ENCODE measurements at places on chromosomes 1 and 21.

- no peak for DNase-seq
Measured at GRCh38 chr1:242692988-242693387, 168.5 kb upstream of the PLD5 start.

DNA sequence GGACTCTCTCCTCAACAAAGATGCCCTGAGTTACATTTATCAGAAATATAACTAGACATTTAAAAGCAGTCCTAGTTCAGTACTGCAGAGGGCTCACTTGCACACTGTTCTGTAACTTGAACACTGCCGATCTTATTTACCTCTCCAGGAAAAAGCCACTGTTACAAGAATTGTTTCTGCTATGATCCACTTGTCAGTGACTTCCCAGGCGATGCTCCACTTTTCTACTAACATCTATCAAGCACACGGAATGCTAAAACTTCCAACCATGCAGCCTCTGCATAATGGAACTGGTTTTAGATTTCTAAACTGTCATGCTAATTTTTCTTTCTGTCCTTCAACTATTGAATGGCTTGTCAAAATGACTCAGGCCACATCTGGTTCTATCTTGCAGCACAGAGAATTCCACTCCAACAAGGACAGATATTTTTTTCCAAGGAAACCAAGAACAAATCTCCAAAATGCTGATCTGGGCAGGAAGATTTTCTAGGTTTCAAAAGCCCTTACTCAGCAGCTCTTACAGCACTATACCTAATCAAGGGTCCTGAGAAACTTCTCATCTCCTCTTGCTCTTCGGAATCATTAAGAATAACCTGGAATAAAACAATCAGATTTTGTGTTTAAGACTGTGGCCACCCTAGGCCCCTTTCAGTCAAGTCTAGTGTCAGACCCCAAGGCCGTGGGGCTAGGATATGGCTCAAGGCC is 9.9 kb downstream of the SEC16B start:
- DNase-seq, result no peak

- DNase-seq, result no peak
Measured at GRCh38 chr1:237282208-237282783, 240.3 kb downstream of the RYR2 start.

GRCh38 chr1:68157416-68157815 is 74.9 kb downstream of the WLS start:
- DNase-seq, result no peak

DNA sequence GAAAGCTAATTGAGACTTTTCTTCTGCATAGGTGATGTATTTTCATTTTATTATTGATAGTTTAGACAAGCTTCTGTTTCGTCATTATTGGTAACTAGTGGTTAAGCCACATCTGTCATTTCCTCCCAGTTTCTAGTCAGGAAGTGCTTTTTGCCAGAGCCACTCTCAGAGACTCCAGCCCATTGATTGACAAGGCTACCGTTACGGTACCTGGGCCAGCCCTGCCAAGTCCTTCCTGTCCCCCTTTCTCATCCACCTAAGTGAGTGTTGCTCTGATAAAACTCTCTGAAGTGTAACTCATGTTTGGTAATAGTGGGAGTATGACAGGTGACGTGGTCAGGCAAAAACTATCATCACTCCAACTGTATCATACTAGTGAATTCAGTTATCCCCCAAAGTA is 29.6 kb upstream of the AGL start:
- DNase-seq, result no peak

GRCh38 chr1:160143695-160144094 is 7.7 kb upstream of the ATP1A4 start:
- DNase-seq, result no peak

GRCh38 chr1:152167835-152168534 is 9.0 kb upstream of the RPTN start:
- DNase-seq, result no peak

GRCh38 chr1:228180271-228180958 is 14.8 kb downstream of the IBA57 start:
- DNase-seq, result no peak

DNA sequence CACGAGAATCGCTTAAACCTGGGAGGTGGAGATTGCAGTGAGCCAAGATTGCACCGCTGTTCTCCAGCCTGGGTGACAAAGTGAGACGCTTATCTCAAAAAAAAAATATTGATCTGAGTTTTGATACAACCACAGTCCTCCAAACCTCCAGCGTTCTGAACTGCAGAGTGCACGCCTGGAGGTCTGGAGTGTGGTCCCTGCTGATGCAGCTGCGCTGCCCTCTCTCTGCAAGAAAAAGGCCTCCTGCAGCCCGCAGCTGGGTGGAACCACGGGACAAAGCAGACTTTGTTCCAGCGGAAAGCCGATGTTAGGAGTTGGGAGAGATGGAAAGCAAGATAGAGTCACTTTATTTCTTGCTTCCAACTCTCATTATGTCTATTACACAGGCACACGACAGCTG is 144.9 kb upstream of the SOD1 start:
- no peak for DNase-seq

DNA sequence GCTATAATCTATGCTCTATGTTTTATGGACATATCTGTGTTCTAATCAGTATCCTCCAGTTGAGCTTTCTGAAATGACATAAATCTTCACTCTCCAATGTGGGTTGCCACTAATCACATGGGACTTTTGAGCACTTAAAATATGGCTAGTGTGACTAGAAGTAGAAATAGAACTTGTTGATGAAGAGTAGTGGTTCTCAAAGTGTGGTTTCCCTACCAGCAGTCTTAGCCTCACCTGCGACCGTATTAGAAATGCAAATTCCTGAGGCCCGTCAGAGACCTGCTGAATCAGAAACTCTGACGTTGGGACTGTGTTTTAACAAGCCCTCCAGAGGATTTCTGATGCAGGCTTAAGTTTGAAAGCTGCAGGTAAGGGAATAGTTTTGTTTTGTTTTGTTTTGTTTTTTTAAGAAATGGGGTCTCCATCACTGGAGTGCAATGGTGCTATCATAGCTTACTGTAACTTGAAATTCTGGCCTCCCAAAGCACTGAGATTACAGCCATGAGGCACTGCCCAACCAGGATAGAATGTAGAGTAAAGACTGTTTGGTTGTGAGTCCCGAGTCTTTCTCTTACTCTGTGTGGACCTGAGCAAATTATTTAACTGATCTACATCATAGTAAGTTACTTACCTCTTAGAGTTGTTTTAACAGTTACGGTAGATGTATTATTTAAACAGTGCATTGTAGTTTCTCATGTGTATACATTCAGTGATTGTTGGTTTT is 21.7 kb downstream of the GLRX2 start:
- DNase-seq, result no peak

- no peak for DNase-seq
Measured at GRCh38 chr1:6263716-6264115, 2.8 kb upstream of the GPR153 start.

DNA sequence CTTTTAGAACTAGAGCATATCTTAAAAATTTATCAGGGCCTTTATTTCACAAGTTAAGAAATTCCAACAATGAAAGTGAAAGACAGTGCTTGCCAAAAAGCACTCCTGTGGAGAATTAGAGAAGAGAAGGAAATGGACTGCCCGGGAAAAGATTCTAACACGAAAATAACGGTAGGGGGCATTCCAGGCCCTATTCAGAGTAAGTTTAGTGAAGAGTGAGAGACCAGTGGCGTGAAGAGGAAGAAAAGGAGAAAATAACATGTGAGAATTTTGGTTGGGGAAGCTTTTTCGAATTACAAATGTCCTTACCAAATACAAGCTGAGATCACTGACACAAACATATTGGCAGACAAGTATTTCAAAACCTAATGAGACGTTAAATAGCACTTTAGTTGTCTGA is 38.4 kb upstream of the RBM34 start:
- DNase-seq, result no peak

- DNase-seq, result no peak
Measured at GRCh38 chr1:98668733-98669132, 7.2 kb downstream of the SNX7 start.

DNA sequence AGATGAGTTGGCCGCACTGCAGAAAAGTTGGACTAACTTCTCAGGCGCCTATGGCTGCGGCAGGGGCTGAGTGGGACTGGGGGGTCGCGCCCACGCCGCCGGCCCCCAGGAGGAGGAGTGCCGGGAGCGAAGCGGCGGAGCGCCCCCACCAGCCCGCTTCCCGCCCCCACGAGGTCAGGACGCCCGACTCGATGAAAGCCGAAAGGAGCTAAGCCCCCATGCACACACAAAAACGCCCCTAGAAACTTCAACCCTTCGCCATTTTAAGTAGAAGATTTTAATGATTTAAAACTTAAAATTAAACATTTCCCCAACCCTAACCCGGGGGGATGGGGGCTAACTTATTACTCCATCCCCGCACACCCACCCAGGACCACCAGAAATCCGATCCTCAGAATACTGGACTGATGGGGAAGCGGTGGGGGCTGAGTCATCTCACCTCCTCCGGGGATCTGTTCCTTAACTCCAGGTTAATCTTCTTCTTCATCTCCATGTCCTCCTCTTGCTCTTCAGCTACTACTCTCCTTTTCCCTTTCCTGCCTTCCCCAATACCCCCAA is 539 bp downstream of the ANP32E start:
- no peak for DNase-seq

GRCh38 chr1:231642618-231643017 is 16.0 kb downstream of the DISC1 start:
- no peak for DNase-seq

DNA sequence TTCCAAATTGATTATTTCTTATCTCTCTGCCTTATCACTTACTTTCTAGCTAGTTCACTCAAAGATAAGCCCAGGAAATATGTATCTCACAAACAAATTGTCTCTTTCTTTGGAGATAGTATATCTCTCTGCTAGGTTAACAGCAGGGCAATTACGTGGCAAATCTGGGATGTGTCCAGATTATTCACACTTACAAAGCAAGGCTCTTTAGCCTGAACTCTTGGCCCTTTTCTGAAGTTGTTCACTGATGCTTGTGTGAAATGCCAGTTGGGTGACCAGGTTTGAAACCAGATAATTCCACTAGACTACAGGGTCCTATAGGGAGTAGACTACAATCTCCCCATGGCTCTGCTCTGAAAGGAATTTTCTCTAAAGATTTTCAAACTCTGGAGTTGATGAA is 30.8 kb upstream of the FAM78B start:
- no peak for DNase-seq

DNA sequence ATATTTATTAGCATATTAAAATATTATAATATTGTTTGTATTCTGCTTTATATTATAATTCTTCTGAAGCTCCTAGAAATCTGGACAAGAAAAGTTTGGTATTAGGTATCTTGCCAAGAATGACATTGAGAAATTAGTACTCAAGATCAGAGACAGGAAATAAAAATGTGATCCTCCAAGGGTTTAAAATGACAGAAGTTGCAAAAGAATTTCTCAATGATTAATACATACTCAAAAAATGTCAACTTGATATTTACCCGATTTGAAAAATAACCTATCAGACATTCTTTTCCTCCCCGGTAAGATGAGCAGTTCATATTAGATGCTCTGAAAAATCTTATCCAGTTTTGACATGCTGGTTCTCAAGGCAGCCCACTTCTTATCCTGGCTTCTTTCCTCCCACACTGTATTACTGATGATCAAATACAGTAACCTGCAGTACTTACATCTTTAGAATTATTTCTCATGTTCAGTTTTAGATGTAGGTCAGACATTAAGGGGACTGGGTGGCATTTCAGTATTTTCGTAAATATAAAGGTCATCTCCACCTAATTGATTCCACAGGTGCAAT is 55.3 kb downstream of the CACHD1 start:
- no peak for DNase-seq

DNA sequence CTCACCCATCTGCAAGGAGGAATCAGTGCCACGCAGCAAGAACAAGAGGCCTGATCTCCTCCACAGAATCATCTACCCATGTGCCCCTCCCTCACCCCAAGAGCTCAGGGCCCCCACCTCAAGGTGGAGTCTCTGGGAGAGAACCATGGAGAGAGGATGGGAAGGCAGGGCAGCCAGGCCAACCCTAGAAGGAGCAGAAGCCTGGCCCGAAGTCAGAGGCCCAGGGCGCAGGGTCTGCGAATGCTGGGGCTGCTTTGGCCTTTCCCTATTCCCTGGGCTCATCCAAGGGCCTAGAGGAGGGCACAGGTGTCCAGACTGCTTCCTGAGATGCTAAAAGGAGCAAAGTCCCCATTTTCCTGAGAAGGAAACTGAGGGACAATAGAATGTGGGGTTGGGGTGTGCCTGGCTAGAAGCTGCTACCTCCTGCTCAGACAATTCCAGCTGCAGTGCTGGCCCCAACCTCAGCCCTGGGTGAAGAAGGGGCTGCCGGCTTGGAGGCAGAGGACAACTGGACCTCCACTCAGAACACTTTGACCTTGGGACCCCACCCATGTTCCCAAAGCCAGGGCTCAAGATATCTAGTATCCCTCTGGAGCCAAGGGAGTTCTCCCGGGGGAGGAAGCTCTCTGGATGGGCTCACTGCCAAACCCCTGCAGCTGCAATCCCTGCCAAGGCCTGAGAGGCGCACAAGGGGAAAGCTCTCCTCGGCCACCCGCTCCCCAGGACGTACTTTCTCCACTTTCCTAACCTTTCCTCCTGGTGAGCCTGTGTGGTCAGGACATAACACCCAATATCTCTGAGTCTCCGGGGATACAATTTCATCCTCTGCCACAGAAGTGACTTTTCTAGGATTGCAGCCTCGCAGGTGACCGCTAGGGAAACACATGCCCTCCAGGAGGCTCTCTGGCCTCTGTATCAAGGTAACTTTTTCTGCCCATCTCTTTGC is 16.6 kb upstream of the LEMD1 start:
- DNase-seq, result no peak

DNA sequence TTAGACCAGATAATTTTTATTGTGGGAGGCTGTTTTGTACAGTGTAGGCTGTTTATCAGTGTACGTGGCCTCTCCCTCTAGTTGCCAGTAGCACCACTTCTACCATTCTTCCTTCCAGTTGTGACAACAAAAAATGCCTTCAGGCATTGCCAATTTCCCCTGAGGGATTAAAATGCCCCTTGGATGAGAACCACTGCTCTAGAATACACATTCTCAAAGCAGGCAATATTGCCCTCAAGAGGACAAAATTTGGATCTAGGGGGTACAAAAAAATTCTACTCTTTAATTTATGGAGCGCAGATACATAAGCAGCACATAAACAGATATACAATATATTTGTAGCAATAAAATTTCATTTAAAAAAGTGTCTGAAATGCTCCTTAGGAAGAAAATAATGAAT is 674.6 kb downstream of the PTPRC start:
- DNase-seq, result no peak

GRCh38 chr1:212225871-212226302 is 59.3 kb upstream of the PPP2R5A start:
- no peak for DNase-seq

All from activated CD8-positive, alpha-beta memory T cell treated with anti-CD3 and anti-CD28 coated beads for 48 hours (primary cell).